Activated CD4-positive, alpha-beta T cell treated with anti-CD3 and anti-CD28 coated beads, Interleukin-2, amount 50 U/mL, for 1 hour (primary cell): ENCODE measurements at places on chromosomes 2 and 18.
A peak's percentile ranks its signal among the peaks of the same experiment; 100 is the strongest.

- no peak for DNase-seq
Observed at GRCh38 chr2:2318949-2319348, 12.1 kb downstream of the MYT1L start.

DNA sequence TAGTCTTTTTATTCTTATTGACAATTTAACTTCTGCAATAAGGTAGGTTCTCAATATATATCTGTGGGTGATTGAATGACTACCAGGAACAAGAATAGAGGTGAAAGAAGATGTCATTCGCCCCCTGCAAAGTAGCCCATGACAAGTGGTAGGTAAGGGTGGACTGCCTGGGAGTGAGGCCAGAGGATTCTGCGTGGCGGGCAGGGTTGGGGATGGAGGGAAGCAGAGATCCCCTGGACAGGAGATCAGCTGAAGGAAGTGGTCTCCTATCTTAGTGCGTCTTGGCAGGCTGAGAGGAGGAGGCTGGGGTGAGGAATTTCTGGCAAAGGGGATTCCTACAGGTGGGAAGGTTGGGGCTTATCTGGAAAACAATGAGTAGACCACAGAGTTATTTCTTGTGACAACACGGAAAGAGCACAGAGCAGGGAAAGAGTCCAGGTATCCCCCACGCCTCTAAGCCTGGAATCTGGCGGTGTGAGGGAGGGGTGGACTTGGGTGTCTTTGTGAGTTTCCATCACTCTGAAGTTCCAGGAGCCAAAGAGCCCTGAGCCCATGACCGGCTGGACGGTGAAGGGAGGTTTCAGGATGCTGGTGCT lies 21.5 kb upstream of the MYCN start:
- no peak for DNase-seq

DNA sequence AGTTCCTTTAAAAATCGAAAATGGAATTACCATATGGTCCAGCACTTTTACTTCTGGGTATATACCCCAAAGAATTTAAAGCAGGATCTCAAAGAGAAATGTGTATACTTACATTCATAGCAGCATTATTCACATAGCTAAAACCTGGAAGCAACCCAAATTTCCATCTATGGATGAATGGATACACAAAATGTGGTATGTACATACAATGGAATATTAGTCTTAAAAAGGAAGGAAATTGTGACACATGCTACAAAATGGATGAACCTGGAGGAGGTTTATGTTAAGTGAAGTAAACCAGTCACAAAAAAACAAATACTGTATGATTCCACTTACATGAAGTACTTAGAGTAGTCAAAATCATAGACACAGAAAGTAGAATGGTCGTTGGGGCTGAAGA lies 147.9 kb upstream of the LTBP1 start:
- no peak for DNase-seq

DNA sequence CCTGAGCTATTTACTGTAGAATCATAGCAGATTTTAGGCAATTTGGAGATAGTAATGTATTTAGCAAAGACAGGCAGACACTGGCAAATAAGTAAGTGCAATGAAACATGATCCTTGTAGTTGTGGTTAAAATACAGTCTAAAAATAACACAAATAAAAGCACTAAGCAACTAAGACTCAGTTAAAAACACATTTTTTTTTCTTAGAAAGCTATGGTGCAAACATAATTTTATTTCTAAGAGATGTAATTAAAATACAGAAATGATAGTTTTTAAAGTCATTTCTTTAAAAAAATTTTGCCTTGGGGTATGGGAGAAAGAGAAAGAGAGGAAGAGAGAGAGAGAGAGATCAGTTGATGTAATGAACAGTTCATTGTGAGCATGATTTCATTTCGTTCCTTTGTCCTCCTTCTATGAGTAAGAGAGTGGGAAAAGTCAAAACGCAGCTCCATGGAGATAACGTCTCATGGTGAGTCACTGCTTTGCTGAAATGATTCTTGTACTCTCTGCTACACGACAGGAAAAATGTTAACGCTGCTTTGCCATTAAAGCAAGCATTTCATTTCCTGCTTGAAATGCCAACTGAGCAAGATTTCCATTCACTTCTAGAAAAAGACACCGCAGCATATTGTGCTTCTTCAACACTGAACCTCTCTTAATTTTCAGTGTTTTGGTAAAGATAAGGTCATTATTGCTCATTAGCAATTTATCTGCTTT lies 61.3 kb upstream of the PGAP1 start:
- DNase-seq, result no peak

DNA sequence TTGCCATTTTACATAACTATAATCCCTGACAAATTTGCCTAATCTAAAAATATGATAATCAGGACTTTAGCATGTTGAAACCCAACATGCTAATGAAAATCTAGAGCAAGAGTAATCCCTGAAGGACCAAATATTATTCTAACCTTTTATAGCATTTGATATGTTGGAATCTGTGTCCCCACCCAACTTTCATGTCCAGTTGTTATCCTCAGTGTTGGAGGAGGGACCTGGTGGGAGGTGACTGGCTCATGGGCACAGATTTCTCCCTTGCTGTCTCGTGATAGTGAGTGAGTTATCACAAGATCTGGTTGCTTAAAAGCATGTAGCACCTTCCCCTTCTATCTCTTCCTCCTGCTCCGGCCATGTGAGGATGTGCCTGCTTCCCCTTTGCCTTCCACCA lies 59.8 kb downstream of the SH3YL1 start:
- no peak for DNase-seq

- DNase-seq, result no peak
Observed at GRCh38 chr2:5691221-5691984, 781 bp upstream of the SOX11 start.

GRCh38 chr2:86383844-86384243 lies 46.4 kb upstream of the REEP1 start:
- DNase-seq, result no peak

DNA sequence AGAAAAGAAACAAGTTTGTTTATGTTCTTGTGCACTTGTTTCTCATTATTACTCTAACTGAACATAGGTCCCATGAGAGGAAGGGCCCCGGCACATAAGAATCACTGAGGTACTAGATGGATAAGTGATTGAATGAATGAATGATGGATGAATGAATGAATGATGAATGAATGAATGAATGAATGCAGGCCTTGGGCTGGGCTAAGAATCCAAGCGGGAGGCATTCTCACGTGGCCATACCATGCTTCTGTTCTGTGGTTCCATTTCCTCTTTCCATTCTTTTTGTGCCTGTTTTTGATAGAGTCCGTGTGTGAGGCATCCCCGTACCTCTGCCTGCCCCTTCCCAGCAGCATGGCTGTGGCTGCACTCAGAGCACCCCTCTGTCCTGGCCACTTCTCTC lies 94.8 kb downstream of the SH3BP4 start:
- DNase-seq, result no peak

GRCh38 chr2:136818839-136819238 lies 53.5 kb downstream of the THSD7B start:
- no peak for DNase-seq

GRCh38 chr18:56309104-56309503 lies 329.3 kb downstream of the TXNL1 start:
- DNase-seq, result no peak

DNA sequence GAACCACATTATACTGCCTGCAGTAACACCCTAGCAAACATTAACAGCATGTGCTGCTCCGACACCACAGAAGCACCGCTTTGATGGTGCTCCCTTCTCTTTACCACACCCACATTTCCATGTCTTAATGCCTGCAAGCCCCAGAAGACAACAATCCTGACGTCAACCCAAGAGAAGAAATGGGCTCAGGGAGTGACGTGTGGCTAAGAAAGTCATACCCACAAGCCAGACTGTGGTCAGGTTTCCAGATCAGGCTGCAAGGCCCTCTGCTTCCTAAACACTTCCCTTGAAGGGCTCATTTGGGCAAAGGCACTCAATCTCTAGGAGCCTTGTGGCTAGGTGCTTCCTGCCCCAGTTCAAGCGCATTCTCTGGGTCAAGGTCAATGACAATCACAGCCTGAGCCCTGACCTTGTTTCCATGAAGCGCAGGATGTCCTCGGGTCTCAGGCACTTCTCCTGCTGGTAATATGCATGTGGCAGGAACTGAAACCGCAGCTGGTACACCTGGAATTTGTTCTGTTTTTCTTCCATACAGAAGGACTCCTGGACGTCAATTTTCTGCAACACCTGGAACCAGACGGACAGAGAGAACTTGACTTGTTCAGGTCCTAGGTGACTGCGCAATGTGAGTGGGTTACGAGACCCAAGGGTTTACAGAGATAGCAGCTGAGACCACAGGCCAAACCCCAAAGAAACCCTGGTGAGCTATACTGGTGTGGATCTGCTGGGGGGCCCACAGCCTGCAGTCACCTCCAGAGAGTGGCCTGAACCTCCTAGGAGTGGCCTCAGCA lies 67.2 kb downstream of the POLR1A start:
- peak; percentile 67 for DNase-seq

GRCh38 chr2:13522917-13523821 lies 806.4 kb downstream of the TRIB2 start:
- no peak for DNase-seq

DNA sequence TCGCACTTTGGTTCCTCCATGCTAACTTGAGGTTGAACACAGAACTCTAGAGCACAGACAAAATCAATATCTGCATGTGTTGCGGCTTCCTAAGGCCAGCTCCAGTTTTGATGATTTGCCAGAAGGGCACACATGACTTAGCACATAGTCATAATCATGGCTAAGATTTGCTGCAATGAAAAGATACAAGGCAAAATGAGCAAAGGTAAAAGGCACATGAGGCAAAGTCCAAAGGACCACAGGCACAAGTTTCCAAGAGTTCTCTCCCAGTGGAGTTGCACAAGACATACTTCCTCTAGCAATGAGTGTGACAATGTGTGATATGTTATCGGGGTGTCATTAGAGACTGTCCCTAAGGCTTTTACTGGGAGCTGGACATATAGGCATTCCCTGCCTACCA lies 24.2 kb upstream of the CXXC1 start:
- no peak for DNase-seq

GRCh38 chr2:228321015-228321414 lies 139.5 kb upstream of the SPHKAP start:
- no peak for DNase-seq

GRCh38 chr18:58180738-58181353 lies 136.8 kb downstream of the NEDD4L start:
- peak; percentile 59 for DNase-seq

DNA sequence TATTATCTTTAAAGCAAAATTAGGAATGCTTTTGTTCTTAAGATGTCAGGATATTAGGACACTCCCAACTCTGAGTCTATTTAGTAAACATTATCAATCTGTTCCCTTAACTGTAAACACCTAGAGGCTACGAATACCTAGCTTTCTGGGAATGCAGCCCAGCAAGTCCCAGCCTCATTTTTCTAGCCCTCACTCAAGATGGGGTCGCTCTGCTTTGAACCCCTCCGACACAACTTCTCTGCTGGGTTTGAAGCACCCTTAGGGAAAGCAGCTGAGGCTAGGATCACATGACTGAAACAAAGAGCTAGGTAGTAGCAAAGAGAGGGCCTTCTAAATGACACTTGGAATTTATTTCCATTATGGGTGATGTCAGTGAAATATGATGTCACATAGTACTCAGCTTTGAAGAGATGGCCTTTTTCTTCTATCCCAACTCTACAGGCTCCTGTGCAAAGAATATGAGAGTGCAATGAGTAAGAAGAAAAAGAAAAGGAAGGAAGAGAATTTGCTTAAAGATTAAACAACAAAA lies 114.7 kb downstream of the CSRNP3 start:
- no peak for DNase-seq

DNA sequence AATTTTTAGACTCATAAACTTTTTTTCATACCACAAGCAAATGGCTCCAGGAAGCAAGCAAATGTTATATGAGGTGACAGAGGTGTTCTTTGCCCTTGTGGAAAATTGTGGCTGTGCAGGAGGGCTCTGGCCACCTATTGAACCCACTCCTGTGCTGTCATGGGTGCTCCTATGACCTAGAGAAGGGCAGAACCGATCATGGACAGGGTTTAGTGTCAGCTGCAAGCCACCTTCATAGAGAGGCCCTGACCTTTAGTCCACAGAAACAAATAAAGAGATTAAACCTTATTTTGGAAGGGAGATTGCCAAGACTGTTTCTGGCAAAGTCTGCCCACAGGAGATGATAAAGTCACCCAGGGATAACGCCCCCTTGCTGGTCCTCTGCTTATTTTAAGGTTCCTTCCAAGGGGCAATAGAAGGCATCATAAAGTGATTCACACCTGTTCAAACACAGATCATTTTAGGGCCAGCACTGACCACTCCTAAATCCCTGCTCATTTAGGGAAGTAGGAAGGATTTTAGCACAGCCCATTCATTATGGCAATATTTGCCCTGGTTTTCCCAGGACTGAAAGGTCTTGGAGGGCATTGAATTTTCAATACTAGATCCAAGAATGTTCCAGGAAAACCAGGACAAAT lies 26.1 kb upstream of the STAT4 start:
- no peak for DNase-seq

GRCh38 chr18:23401400-23402347 lies 51.4 kb upstream of the RIOK3 start:
- no peak for DNase-seq

GRCh38 chr18:35171315-35171987 lies 69.4 kb upstream of the ZNF397 start:
- no peak for DNase-seq

- DNase-seq, result no peak
Observed at GRCh38 chr2:150063432-150063889, 424.0 kb downstream of the RND3 start.

- DNase-seq, result no peak
Observed at GRCh38 chr18:47725656-47726055, 204.8 kb downstream of the SMAD2 start.

DNA sequence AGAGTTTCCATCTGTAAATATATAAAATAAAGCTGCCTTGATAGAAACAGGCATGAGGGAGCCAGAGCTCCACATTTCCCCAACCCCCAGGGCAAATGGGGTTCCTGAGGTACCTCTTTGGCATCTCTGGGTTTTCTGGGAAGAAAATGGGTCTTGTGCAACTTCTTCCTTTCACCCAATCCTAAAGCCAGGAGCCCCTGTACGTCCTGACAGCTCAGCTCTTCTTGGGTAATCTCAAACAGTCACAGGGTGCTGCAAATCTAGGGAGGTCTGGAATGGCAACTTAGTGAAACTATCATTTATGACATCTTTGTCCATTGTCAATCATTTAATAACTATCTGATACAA lies 36.6 kb upstream of the STAT1 start:
- no peak for DNase-seq

DNA sequence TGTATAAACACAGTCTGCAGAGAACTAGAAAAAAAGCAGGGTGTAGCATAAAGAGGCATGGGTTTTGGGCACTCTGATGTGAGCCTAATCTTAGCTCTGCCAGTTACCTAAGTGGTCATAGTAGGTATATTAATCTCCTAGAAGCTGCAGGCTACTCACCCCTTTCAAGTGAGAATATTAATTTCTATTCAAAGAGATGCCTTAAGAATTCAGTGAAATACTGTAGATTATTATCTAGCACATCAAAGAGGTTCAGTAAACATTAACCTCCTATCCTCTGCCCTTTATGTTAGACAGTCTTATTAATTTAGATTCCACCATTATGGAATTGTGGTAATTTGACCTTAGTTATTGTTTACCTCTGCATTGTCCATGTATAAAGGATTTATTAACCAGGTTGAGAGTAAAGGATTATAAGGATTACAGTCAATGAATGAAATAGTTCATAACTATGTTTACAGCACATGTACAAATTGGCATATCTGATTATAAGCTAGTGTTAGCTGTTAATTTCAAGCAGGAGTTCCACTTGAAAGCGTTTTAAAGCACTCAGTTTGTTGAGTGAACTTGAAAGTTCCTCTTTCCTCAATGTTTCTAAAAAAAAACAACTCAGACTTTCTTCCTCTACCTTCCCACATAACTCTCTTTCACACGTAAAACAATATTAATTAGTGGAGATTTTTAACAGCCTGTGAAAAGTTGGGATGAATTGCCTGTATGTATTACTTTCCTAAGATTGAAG lies 150.6 kb upstream of the EPC2 start:
- DNase-seq, result no peak
